ENCODE measurements at places on chromosomes 1 and 21.

- DNase-seq: no peak
Observed at GRCh38 chr1:236395947-236396664, 2.0 kb downstream of the EDARADD start.

- DNase-seq: no peak
Observed at GRCh38 chr1:32889731-32890278, 3.5 kb downstream of the HPCA start.

- no peak for DNase-seq
Observed at GRCh38 chr1:94901841-94902240, 25.1 kb downstream of the CNN3 start.

DNA sequence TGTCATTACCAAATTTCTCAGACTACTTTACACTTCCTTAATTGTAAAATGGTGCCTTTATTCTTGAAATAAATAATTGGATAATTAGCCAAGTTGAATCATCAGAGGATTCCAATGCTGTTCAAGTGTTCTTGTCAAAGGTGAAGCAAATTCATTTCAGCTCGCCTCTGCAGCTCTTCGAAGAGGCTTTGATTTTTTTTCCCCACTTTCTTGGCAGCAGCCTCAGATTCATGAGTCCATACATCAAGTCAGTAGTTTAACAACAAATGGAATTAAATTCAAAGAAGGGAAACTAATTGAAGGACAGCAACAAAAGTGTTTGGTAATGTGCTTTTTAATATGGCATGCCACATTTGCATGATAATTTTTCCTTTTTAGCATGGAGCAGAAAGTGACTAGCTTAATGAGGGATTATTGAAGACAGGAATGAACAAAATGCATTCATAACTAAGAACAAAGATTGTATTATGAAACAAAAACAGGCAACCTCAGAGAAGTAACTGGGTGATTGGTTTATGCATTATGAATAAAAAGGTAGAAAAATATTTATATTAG, 239.0 kb downstream of the USH2A start:
- no peak for DNase-seq

- DNase-seq: no peak
Observed at GRCh38 chr1:245871915-245872314, 635.2 kb downstream of the SMYD3 start.

DNA sequence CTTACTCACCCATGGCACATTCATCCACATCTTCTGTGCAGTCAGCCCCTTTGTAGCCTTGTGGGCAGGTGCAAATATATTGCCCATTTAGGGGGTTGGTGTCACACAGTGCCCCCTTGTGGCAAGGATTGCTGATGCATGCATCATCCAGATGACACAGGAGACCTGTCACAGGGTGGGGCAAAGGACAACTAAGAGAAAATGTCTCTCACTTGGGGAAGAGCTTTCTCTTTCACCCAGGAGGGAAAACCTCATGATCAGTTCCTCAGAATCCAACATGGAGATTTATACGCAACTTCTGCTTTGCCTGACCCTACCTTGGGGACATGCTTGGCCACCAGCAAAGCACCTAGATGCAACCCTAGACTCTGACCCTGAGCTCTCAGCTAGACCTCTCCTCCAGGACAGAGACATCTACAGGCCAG, 71.8 kb upstream of the ADAM30 start:
- DNase-seq: peak; percentile 40

DNA sequence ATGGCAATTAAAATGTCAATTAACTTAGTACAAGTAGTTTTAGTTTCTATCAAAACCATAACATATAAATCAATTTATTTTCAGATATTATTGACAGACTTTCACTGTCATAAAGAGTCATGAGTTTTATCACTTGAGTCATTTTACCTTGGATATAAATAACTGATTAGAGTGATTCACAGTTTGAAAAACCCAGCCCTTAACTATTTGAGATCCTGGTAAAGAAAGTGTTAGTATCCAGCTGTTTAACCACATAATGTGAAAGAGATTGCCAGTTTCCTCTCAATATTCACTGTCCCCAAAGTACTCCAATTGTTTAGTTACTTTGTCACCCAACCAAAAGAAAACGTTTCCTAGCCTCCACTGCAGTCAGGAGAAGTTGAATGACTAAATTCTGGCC, 91.3 kb downstream of the UCHL5 start:
- DNase-seq: no peak

- no peak for DNase-seq
Observed at GRCh38 chr1:159928491-159929050, 3.3 kb upstream of the TAGLN2 start.

GRCh38 chr1:8378981-8379470, 61.1 kb downstream of the SLC45A1 start:
- no peak for DNase-seq

GRCh38 chr1:72221811-72222210, 60.5 kb downstream of the NEGR1 start:
- no peak for DNase-seq

GRCh38 chr1:197606168-197606845, 169.0 kb downstream of the DENND1B start:
- DNase-seq: no peak

DNA sequence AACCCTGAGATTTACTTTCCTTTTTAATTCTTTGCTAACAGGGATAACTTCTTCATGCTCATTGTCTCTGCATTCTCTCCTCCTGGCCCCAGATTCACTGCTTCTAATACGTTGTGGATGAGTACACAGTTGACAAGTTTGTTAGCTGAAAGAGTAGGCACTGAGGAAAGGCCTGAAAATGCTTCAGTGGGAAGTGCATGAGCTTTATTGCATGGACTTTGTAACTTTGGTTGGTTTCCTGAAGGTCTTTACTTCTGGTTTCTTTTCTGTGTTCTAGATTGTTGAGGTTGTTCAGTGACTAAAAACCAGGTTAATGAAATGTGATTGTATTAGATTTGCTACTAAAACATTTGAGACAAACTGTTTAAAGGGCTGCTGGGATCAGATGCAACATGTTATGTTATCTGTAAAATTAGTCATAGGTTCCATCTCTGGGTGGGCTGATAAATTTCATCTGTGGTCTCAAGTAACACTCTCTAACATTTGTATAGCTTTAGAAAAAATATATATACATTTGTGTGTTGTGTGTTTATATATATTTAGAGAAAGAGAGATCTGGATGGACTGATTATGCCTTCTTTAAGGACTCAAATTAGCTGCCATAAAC, 19.1 kb downstream of the LRIG2 start:
- DNase-seq: no peak

DNA sequence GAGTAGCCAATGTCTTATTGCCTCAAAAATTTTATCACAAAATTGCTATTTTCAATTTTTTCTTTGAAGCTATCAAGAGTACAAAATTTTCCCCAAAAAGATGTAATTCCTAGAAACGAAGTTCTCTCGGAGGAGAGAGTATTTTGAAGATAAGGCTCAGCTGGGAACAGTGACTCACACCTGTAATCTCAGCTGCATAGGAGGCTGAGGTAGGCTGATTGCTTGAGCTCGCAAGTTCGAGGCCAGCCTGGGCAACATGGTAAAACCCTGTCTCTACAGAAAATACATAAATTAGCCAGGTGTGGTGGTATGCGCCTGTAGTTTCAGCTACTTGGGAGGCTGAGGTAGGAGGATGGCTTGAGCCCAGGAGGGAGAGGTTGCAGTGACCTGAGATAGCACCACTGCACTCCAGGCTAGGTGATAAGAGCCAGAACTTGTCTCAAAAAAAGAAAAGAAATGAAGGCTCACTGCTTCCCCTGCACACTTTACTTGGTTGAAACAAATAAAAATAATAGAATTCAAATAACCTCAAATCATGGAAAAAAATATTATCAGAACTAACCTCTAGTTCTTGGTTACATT, 22.2 kb downstream of the TUT4 start:
- DNase-seq: no peak

GRCh38 chr1:180951836-180952656, 39.3 kb downstream of the KIAA1614 start:
- no peak for DNase-seq

DNA sequence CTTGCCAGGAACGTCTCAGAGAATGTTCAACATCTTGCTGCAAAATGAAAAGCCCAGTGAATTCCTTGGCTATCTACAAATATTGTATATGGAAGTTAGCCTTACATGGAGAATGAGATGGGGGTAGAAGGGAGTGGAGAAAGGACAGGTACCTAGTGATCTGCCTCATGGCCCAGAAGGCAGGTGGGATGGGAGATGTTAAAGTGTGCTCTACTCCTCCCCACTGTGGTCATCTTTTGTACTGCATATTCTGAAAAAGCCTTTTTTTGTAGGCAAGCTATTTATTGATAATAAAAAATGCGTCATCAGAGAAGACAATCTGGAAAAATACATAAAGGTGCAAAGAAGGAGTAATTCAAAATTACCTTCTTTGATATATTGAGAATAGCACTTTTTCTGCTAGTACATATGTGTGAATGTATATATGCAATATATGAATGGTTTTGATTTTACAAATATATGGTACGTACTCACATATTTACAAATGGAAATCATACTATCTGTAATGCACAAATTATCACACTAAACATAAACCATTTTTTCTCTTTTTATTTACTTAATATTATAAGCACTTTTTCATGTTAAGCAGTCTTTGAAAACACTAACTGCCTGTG, 19.1 kb upstream of the SLC5A9 start:
- no peak for DNase-seq

DNA sequence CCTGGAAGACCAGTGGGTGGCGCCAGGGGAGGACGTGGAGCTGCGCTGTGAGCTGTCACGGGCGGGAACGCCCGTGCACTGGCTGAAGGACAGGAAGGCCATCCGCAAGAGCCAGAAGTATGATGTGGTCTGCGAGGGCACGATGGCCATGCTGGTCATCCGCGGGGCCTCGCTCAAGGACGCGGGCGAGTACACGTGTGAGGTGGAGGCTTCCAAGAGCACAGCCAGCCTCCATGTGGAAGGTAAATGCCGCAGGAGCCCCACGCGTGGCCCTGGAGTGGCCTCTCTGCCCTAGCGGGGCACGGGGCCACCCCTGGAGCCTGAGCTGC, 75.2 kb downstream of the OBSCN start:
- DNase-seq: no peak

DNA sequence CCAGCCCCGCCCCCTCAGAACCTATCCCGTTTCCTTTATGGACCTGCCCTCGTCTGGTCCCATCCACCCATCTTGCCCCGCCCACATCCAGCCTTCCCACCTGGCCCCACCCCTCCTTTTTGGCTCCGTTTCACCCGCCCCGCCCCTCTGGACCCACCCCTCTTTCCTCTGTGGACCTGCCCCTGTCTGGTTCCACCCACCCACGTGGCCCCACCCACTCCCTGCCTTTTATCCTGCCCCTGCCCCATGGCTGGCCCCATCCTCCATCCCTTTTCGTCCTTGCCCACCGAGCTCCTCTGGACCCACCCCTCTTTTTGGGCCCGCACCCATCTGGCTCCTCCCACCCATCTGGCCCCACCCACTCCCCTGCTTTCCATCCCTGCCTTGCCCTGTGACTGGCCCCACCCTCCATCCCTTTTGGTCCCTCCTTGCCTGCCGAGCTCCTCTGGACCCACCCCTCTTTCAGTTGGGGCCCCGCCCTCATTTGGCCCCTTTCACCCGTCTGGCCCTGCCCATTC, 177.3 kb downstream of the CAMTA1 start:
- DNase-seq: peak; percentile 28

DNA sequence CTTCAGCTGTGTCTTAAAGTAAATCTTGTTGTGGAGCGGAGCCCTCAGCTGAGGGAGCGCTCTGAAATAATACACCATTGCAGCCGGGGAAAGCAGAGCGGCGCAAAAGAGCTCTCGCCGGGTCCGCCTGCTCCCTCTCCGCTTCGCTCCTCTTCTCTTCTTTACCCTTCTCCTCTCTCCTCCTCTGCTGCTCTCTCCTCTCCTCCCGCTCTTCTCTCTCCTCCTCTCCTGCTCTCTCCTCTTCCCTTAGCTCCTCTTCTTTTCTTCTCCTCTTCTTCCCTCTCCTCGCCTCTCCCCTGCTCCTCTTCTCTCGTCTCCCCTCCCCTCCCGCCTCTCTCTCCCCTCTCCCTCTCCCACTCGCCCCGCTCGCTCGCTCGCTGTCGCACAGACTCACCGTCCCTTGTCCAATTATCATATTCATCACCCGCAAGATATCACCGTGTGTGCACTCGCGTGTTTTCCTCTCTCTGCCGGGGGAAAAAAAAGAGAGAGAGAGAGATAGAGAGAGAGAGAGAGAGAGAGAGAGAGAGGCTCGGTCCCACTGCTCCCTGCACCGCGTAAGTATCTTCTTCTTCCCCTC, at the start of gene PROX1:
PROX1 (plus strand) TSS at position 47 of the 580 bp plus-strand sequence. CDS start 8,563 bp downstream, outside the sequence.
- no peak for DNase-seq

DNA sequence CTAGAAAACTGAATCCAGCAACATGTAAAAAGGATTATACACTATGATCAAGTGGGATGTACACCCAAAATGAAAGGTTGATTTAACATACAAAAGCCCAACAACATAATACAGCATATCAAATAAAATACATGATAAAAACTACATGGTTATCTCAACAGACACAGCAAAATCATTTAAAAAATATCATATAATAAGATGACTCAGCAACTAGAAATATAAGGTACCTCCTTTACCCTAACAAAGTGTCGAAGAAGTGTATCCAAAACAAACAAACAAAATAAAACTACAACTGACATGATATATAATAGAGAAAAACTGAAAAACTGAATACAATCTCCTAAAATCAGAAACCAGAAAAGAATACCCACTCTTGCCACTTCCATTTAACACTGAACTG, 969.1 kb downstream of the AMY1C start:
- DNase-seq: no peak

- no peak for DNase-seq
Observed at GRCh38 chr1:161159913-161160243, 578 bp downstream of the USP21 start.

DNA sequence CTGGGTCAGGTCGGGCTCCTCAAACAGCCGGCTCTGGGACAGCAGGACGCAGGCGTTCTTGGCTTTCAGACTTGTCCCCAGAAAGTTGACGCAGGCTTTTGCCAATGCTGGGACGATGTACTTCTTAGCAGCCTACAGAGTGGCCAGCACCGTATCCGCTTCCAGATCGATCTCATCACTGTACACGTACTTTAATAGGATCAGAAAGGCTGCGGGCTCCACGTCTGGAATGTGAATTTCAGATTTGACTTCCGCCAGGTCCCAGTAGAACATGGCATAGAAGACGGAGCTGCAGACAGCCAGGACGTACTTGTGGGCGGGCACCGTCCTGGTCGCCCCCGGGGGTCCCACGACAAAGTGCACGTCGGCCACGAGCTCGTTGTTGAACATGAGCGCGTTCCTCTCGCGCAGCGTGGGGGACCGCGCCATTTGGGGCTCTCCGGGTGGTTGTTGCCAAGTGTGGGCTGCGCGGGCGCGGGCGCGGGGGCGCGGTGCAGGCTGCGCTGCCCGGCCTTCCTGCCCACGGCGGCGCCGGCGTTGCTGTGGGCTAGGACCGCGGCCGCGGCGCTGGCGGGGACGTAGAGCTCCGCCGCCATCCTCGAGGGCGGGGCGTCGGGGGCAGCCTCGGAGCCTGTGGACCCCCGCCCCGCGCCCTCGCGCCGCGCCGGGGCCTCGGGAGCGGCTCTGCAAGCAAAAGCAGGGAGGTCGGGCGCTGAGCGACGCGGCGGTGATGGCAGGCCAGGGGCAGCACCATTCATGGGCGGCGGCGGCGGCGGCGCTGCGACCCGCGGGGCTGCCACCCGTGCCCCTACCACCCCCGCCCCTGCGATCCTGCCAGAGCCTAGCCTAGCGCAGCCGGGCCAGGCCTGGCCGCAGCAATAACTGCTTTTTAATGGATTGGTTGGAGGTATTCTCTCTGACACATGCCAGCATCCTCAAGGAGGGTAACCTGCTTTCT, 10.6 kb downstream of the CNR2 start:
- no peak for DNase-seq
